Stimulated activated naive B cell treated with anti-CD40 and anti-IgM and Interleukin-4, amounts not matched to agents 10 μg/mL and 1 μg/mL and 100 μg/mL, for 72 hours (primary cell): ENCODE measurements at places on chromosomes 1 and 21.
A peak's percentile ranks its signal among the peaks of the same experiment; 100 is the strongest.

- DNase-seq = no peak
Measured at GRCh38 chr1:235617808-235618207, 31.8 kb downstream of the GNG4 start.

DNA sequence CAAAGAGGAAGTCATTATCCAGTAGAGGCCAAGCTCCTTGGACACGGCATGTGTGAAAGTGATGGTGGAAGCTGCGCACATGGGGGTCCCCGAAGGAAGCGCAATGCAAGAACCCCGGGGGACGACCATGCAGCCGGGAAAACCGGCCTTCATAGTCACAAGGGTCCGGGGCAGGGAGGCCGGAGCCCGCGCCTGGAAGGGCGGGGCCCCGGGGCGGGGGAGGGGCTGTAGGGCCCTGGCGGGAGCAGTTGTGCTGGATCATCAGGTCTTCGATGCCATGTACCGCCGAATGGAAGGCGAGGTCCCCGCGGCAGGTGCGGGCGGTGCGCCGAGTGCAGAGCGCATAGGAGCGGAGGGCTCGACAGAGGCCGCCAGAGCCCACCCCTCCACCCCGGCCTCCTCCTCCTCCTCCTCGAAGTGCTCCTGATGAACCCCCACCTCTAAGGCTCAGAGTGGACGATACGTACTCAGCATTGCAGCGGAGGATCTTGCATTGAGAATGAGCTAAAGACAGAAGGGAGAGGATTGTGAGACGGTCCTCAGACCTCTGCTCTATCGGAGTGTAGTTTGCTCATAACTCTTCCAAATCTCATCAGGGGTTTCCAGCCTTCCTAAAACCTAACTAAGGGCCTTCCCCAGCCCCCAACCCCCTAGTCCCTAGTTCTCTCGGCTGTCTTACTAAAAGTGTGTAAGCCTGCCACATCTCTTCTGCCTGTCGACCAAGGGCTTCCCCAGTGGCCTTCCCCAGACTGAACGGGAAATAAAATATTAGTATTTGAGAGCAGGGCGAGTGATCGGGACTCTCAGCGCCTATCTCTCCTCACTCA is 2.1 kb downstream of the HJV start:
- DNase-seq = no peak

DNA sequence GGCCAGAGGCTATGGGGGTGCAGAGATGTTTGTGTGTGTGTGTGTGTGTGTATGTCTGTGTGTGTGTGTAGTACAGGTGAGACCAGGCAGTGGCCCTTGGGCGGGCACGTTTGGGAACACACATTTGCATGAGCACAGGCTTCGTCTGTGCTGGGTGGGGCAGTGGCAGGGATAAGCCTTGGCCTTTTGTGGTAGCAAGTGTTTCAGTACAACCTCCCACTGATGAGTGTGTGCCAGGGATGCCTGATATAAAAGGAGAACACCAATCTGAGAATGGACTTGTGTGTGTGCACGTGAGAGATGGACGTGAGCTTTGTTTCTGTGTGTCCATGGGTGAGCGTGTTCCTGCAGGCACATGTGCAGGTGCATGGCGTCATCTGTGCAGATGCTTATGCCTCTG is 3.0 kb downstream of the NTRK1 start:
- no peak for DNase-seq

DNA sequence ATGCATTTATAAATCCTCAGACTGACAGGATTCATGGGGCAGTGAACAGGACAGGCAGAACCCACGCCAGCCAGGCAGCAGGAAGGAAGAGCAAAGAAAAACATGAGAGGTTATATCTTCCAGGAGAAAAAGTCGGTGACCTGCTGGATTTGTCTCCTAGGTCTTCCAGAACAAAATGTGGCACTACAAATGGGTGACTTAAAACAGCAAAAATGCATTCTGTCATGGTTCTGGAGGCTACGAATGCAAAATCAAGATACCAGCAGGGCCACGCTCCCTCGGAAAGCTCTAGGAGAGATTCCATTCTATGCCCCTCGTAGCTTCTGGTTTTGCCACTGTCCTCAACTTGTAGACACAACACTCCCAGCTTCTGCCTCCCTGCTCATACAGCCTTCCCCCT is 63.4 kb downstream of the PSMG1 start:
- no peak for DNase-seq

DNA sequence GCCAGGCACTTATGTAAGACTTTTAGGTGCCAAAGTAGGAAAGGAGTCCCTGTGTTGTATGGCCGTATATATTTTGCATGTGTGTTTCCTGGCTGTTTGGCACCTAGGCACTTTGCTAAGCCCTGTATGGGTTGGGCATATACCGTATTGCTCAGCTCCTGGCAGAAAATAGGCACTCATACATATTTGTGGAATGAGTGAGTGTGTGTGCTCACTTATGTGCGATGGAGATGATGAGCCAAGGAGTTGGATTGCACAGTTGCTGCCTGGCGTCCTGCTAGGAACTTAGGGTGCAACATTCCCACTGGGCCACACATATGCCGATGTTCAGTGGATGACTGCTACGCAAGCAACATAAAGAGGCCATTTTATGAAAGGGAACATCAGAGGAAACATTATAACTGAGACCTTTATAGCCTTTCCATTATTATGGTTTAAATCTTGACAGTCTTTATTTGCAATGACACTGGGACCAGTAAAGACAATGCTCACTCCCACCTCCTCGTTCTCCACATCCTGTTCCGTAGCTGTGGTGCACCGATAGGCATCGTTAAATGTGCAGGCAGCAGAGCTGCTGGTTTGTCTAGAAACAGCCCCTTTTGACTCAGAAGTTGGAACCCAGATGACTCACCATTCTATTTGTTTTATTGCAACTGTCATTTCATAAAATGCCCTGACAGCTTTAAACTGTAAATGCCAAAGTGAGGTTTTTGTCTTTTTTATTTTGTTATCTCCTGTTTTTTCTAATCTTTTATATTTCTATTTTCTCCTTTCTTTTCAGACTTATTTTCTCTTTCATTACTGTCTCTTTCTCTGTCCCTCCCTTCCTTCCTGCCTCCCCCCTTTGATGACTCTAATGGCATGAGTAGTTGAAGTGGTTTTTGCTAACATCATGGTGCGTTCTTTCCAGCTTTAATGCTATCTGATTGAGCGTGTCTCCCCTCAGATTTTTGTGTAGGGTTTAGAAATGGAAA is 36.1 kb downstream of the PEX14 start:
- peak; percentile 74 for DNase-seq
